Type B pancreatic cell (in vitro differentiated cells): ENCODE measurements at places on chromosomes 13 and 19. TPM values are rescaled to one million over a fixed set of nuclear protein-coding genes. Genes with fewer than 3 reads are reported as not detected.

LILRA2 gene
- total RNA-seq, result not detected in 2 replicates

APLP1 gene
- total RNA-seq, result 43.3 and 120 TPM in 2 replicates

ZNF426 gene
- total RNA-seq, result 26.7 and 32.1 TPM in 2 replicates

GGACT gene
- 5.9 and 7.2 TPM in 2 replicates for total RNA-seq

DNA sequence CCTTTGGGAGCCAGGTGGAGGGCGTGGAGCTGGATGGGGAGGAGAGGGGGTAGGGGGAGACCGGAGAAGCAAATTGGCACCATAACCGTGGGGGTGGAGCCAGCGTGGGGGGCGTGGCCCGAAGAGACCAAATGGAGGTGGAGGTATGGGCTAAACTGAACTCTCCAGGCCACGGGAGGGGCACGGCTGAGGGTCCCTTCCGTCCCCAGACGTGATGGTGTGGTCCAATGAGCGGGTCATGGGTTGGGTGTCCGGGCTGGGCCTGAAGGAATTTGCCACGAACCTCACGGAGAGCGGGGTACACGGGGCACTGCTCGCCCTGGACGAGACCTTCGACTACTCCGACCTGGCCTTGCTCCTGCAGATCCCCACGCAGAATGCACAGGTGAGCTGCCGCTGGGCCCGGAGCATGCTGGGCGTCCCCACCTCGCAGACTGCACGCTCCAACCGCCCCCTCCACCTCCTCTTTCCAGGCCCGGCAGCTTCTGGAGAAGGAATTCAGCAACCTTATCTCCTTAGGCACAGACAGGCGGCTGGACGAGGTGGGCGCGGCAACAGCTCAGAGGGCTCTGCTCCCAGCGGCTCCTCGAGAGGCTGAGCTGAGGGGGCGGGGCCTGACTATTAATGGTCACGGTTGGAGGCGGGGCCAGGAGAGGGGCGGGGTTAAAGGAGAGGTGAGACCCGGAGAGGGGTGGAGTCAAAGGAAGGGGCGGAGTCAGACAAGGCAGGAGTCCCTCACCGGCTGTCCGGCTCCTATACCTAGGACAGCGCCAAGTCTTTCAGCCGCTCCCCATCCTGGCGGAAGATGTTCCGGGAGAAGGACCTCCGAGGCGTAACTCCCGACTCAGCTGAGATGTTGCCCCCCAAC lies 6.2 kb downstream of the HRC start:
- H3K36me3 ChIP-seq, result no peaks in the 10 kb centered on the region
- H3K27ac ChIP-seq, result peak overlapping the region; percentile 88
- DNase-seq, result peak; percentile 99
- H3K4me1 ChIP-seq, result peaks cover 22% of the 10 kb centered on the region

DNA sequence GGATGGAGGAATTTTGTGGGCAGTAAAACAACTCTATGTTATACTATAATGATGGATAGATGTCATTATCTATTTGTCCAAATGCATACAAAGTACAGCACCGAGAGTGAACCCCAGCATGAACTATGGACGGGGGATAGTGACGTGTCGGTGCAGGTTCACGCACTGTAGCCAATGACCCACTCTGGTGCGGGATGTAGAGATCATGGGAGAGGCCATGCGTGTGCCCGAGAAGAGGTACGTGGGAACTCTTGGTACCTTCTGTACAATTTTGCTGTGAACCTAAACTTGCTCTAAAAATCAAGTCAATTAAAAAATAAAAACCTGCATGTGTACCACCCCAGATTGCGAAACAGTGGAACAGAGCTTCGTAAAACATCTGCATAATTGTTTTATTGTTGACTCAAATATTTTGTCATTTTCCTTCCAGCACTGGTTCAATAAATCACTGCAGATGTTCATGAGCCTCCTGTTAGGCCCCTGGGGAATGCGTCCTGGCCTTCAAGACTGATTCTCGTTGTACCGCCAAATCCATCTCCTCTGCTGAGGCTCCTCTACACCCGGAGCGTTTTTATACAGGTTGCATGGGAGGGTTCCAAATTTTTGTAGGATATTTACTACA lies 30.9 kb downstream of the COL4A1 start:
- H3K4me3 ChIP-seq, result no peak overlapping the region
- no peaks in the 10 kb centered on the region for H3K4me1 ChIP-seq
- peaks cover 5% of the 10 kb centered on the region for H3K36me3 ChIP-seq
- DNase-seq, result no peak

GRCh38 chr13:44952671-44953070 lies 36.6 kb downstream of the NUFIP1 start:
- H3K27me3 ChIP-seq, result no peaks in the 10 kb centered on the region
- DNase-seq, result no peak
- no peak overlapping the region for H3K4me3 ChIP-seq
- H3K36me3 ChIP-seq, result peaks cover 10% of the 10 kb centered on the region
- no peak overlapping the region for H3K27ac ChIP-seq

GRCh38 chr19:12886969-12887747 lies at the start of gene KLF1:
Gene KLF1, minus strand, starts transcription at chr19:12887201. Its CDS starts 61 bp downstream, at chr19:12887140.
- peaks cover 9% of the 10 kb centered on the region for H3K4me1 ChIP-seq
- H3K4me3 ChIP-seq, result peak within 1 kb of the TSS; percentile 77
- no peak for DNase-seq
- peak within 1 kb of the TSS; percentile 58 for H3K27ac ChIP-seq

DNA sequence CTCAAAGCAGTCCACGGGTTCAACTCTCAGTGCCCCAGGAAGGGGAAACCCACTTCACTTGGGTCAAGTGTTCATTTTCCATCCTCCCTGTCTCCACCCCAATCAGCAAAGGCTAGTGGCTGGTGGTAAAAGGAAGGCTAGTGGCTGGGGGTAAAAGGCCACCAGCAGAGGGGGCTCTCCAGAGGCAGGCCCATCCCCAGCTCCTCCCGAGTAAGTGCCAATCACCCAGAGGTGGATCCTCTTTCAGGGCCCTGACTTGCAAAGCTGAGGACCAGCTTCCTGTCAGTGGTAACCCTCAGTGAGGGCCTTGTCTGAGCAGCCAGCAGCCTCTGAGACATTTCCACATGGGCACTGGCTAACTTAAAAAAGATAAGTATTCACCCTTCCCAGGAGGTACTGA lies 22.0 kb upstream of the TPT1 start:
- no peaks in the 10 kb centered on the region for H3K27me3 ChIP-seq
- no peak overlapping the region for H3K4me3 ChIP-seq
- DNase-seq, result no peak
- no peaks in the 10 kb centered on the region for H3K4me1 ChIP-seq
- no peak overlapping the region for H3K27ac ChIP-seq
- H3K36me3 ChIP-seq, result peaks cover 33% of the 10 kb centered on the region

DNA sequence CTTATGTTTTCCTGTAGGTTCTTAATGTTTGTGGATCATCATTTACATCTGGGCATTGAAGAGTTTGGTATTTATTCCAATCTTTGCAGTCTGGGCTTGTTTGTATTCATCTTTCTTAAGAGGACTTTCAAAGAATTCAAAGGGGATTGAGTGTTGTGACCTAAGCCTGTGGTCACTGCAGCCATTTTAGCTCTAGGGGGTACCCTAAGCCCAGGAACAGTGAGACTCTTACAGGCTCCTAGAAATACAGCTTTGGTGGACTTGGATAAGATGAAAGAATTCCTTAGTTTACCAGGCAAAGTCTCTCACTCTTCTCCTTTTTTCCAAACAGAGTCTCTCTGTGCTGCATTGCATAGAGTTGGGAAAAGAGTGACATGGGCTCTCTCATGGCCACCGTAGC lies 2539.0 kb upstream of the PCDH20 start:
- H3K4me3 ChIP-seq, result no peak overlapping the region
- no peaks in the 10 kb centered on the region for H3K36me3 ChIP-seq
- DNase-seq, result no peak
- H3K27ac ChIP-seq, result no peak overlapping the region
- no peaks in the 10 kb centered on the region for H3K4me1 ChIP-seq
- H3K27me3 ChIP-seq, result no peaks in the 10 kb centered on the region

DNA sequence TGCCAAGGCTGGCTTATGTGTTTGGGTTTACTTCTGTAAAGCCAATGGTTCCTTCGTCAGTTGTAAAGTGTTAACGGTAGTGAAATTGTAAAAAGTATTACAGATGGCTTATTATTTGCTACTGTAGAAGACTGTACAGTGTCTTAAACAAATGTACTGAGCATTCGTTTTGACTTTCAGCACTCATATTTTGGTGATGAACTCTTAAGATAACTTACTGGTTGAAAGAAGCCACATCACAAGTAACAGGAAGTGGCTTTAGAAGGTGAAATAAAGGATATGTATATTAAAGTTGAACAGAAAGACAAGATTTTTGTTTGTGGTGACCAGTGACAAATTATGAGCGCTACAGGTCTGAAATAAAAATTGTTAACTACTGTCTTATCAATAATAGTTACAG lies 64.2 kb downstream of the URI1 start:
- H3K27ac ChIP-seq, result no peak overlapping the region
- peaks cover 26% of the 10 kb centered on the region for H3K36me3 ChIP-seq
- no peaks in the 10 kb centered on the region for H3K27me3 ChIP-seq
- no peak for DNase-seq
- H3K4me1 ChIP-seq, result peaks cover 17% of the 10 kb centered on the region
- no peak overlapping the region for H3K4me3 ChIP-seq

- no peak overlapping the region for H3K27ac ChIP-seq
- peaks cover 5% of the 10 kb centered on the region for H3K36me3 ChIP-seq
- no peak for DNase-seq
Observed at GRCh38 chr19:12159773-12160414, 3.0 kb upstream of the ZNF136 start.

DNA sequence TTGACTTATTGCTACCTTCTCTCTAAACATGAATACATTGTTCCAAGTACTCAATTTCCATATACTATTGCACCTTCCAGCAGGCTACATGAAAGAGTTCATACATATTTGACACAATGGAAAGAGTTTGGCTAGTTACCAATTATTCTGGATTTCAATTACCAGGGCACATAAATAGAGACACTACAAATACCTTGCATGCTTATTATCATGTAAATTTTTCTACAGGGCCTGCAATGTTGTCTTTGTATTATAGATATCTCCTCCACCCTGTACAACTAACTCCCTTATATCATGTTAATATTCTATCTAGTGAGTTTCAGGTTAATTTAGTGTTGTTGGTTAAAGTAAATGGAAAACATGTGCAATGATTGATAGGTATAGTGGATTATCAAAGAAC lies 540.7 kb upstream of the SLITRK5 start:
- H3K36me3 ChIP-seq, result no peaks in the 10 kb centered on the region
- no peak overlapping the region for H3K27ac ChIP-seq
- no peak overlapping the region for H3K4me3 ChIP-seq

- H3K27me3 ChIP-seq, result no peaks in the 10 kb centered on the region
- peaks cover 7% of the 10 kb centered on the region for H3K36me3 ChIP-seq
- DNase-seq, result no peak
- no peak overlapping the region for H3K4me3 ChIP-seq
- H3K4me1 ChIP-seq, result peaks cover 11% of the 10 kb centered on the region
Observed at GRCh38 chr19:29614780-29615179, 8.7 kb downstream of the POP4 start.

DNA sequence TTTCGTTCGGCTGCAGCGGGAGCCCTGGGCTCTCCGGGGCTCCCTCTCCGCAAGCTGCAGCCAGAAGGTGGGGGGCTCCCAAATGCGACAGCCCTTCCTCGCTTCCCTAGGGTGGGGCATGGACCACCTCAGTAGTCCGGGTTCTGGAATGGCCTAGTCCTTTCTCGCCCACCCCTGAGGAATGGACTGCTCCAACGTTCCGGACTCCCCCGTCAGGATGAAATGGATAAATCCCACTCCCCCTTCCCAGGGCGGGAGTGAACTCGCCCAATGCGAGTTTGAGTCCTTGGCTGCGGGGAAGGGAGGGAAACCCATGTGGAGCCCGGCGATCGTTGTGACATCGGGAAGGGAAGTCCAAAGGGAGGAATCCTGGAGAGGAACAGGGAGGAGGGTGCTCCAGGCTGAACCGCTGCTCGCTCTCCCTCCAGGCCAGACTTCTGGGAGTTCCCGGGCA lies 5.5 kb downstream of the HRC start:
- H3K27me3 ChIP-seq, result peaks cover 3% of the 10 kb centered on the region
- peak overlapping the region; percentile 88 for H3K27ac ChIP-seq
- peaks cover 22% of the 10 kb centered on the region for H3K4me1 ChIP-seq
- peak overlapping the region; percentile 95 for H3K4me3 ChIP-seq

GRCh38 chr13:75760131-75761021 lies 124.2 kb downstream of the LMO7 start:
- H3K36me3 ChIP-seq, result peaks cover 8% of the 10 kb centered on the region
- DNase-seq, result no peak
- peak overlapping the region; percentile 96 for H3K27ac ChIP-seq
- H3K4me1 ChIP-seq, result peaks cover 9% of the 10 kb centered on the region
